ENCODE measurements at places on chromosomes 1 and 21.

GRCh38 chr1:3899754-3900149 lies 320 bp downstream of the C1orf174 start:
- DNase-seq, result no peak

GRCh38 chr1:94731891-94732290 lies 88.3 kb upstream of the SLC44A3 start:
- DNase-seq, result no peak

GRCh38 chr1:43912607-43913006 lies 21.0 kb upstream of the ARTN start:
- peak; percentile 49 for DNase-seq

DNA sequence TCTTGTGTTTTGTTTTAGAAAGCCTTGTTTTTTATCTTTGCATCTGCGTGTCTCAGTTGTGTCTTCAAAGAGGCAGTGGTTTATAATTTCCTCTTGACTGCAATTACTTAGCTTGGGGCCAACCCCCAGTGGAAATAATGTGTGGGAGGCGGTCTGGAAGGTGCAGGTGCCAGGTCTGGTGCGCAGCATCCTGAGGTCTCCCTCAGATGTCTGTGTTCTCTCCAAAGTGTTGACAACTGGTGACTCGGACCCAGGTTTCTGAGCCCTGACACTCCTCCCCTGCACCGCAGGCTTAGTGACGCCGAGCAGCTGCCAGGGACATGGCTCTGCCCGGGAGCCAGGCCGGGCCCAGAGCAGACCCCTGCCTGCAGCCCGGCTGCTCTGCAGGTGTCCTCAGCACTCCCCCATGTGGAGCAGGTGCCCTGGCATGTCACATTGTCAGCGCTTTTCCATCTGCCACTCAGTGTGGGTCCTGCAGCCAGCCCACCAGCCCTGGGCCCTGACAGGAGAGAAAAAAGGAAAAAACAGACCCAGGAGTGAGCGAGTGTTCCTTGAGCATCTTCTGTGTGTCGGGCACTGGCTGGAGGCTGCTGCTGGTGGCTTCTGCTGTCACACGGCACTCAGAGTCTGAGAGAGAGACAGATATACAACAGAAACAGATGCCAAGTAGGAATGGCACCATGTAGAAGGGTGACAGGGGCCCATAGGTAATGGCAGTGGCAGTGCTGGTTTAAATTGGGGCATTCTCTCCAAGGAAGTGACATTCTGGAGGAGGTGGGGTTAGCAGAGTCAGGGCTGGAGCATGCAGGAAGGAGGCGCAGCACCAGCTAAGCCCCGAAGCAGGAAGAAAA lies 24.8 kb upstream of the SELENON start:
- no peak for DNase-seq

GRCh38 chr1:164602480-164603093 lies 43.6 kb downstream of the PBX1 start:
- DNase-seq, result no peak

DNA sequence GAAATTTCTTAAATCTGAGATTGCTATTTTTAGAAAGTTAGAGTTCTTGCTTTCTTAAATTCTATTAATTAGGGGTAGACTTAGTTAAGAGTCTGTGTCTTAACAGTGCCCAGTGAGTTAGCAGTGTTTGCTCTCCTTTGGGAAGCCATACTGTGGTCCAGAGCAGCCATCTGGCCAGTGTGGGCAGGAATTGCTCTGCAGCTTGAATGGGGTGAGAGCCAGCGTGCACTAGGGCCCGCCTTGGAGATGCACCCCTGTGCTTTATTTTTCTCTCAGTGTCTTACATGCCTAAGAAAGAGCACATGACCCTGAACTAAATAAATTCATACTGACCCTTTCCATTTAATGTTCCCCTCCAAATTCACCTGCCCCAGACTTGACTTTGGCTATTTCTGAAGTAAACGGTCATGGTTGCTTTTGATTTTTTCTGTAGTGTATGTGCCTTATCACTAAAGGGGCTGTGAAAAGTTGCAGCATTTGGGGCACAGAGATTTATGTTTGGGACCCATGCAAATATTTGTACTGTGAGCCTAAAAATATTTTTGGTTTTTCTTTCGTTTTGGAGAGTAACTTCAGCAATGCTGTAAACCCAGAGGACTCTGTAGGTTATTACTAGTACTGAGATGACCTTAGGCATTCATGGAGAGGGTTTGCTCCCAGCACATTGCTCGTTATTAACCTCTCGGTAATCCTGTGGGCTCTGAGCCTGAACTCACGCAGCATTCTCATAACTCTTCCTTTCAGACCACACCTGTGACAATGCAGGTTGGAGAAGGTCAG lies 21.3 kb upstream of the KCNQ4 start:
- DNase-seq, result no peak

- no peak for DNase-seq
These were observed 14.3 kb downstream of the IFI44 start for GRCh38 chr1:78663923-78664322.

GRCh38 chr21:34182436-34182835 lies 109.1 kb downstream of the MRPS6 start:
- DNase-seq, result no peak

- DNase-seq, result no peak
These were observed 306.2 kb downstream of the PTPRU start for GRCh38 chr1:29542548-29542947.

- peak; percentile 87 for DNase-seq
These were observed 75.1 kb downstream of the DTL start for GRCh38 chr1:212110617-212111016.

- DNase-seq, result no peak
These were observed 12.0 kb upstream of the ETV3L start for GRCh38 chr1:157111396-157112165.

DNA sequence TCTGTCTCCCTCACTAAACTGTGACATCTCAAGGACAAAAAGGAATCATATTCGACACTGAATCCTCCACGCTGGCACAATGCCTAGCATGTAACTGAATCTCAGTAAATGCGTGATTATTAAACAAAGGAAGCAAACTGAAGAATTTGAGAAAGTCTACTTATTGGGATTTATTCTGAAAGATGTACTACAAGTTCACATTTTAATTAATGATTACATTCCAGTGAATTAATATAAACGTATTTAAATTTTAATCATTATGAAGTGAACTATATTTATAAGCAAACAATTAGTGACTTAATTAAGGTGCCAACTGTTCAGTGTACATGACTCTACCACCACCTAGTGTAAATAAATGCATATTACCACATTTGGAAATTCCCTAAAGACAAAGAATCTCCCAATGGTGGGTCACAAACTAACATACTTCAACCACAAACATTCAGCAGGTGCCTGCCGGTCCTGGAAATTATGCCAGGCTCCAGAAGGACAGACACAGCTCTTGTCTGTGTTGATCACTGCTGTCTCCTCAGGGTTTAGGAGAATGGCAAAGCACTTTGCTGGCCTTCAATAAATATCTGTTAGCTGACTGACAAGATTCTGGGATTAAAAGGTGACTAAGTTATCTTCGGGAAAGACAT lies 56.3 kb downstream of the SMYD3 start:
- peak; percentile 53 for DNase-seq

- DNase-seq, result peak; percentile 73
These were observed 52.9 kb downstream of the FOXJ3 start for GRCh38 chr1:42282024-42282579.

DNA sequence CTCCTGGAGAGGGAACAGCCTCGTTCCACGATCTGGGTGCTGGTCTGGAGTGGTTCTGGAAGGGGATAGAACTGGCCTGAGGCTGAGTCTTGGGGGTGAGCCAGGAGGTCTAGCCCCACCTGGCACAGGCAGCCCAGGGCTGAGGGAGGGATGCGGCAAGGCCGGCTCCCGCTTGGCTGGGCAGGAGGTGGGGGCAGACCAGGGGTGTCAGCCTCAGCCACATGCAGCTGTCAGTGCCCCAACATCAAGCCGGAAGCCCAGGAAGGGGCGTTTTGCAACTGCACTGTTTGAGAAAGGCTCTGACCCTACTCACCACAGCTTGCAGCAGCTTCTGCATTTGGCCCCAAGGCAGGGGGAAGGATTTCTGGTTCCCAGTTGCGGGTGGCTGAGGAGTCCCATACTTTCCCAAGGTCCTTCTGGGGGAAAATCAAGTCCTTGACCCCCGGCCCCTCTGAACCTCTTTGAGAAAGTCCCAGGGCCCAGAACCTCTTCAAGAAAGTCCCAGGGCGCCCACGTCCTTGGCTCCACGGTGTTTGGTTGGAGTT lies 2.0 kb downstream of the EFHD2 start:
- DNase-seq, result no peak

DNA sequence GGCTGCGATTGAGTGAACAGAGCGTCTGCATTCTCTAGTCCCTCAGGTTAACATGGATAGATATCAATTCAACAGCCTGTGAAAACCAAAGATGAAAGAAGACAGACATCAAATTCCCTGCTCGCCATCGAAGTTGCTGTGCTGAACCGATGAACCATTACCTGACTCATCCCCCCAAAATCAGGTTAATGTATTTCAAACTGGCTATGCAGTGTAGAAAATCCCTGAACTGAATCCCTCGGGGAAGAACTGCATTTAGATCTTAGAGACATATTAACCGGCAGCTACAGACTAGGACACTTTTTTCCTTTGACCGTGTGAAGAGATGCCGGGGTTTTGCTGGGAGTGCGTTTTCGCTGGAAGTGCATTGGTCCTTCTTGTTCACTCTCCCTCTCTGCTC lies 213.2 kb upstream of the KIAA0040 start:
- no peak for DNase-seq

DNA sequence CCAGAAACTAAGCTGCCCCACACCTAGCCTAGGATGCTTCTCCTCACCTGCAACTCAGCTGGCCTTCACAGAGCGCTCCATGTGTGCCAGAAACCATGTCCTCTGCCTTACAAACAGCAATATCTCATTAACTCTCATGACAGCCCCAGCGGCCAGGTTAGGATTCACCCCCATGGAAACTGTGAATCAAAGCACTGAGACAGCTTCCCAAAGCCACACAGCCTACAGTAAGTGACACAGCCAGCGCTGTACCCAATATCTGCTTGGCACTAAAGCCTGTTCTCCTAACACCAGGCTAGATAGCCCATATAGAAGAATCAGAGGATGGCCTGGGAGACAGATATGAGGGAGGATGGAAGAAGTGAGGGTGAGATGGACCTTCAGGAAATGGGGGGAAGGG lies 13.5 kb downstream of the KCNN3 start:
- DNase-seq, result no peak

DNA sequence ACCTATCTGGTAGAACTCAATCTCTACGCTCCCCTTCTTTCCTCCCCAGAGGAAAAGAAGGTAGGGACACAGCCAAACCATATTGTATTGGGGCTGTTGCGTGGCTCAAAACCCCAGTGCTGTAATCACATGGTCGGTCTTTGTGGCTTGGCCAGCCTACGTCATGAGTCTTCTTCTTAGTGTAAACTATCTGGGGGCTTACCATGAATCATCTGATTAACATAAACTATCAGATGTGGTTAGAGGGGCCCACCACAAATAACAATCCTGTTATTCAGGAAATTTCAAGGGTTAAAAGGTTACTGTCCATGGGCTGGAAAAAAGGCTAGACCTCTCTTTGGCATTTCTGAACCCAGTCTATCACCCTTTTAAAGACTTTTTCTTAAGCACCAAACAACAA lies 49.5 kb upstream of the GPR52 start:
- DNase-seq, result no peak

DNA sequence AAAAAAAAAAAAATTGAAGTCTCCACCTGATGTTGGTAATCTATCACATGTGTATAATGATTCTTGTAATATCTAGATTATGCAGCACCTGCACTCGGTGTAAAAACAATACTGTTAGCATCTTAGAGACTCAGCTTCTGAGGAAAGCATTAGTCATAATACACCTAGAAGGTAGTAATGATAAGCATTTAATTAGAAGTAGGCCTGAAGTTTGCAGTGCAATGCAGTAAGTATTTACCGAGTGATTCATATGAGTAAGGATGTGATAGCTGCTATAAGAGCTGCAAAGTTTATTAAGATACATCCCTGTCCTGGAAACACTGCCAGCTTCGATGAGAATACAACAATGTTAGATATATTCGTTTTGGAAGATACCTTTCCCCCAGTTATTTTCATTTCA lies 196.4 kb downstream of the GREM2 start:
- DNase-seq, result no peak

GRCh38 chr1:6224718-6225117 lies 11.0 kb downstream of the ICMT start:
- DNase-seq, result no peak

DNA sequence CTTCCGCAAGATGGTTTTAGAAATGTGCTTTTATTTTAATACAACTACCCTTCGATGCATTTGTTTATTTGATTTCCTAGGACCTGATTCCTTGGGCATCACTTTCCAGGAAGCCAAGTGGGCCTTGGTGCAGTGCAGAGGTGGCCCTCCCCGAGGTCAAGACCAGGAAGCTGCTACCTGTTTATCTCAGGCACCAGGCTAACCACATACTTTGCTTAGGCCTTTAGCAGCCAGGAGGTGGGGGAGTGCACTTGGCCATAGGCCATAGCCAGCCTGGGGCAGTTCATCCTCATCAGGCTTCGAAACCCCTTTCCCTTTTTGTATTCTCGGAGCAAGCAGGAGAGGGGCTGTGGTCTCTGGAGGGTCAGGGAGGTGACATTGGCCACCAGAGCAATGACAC lies 45.4 kb downstream of the SMYD2 start:
- no peak for DNase-seq

GRCh38 chr1:163875200-163875926 lies 553.6 kb downstream of the NUF2 start:
- peak; percentile 95 for DNase-seq

DNA sequence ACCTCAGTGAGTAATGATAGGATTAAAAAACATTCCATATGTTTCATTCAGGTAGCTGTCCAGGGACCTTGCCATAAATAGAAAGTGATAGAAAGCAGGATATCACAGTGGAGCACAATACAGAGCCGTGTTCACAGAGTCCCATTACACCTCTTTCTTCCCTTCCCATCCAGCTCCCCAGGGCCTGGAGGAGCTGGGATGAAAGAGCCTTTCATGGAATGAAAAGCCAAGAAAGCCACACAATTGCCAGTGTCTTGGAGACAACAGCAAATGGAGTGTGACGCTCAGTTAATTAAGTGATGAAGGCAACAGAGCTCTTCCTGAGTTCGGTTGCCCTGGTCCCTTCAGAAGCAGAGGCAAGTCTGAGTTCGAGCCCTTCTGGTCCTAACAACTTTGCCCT lies 387.3 kb upstream of the PLXNA2 start:
- DNase-seq, result no peak

DNA sequence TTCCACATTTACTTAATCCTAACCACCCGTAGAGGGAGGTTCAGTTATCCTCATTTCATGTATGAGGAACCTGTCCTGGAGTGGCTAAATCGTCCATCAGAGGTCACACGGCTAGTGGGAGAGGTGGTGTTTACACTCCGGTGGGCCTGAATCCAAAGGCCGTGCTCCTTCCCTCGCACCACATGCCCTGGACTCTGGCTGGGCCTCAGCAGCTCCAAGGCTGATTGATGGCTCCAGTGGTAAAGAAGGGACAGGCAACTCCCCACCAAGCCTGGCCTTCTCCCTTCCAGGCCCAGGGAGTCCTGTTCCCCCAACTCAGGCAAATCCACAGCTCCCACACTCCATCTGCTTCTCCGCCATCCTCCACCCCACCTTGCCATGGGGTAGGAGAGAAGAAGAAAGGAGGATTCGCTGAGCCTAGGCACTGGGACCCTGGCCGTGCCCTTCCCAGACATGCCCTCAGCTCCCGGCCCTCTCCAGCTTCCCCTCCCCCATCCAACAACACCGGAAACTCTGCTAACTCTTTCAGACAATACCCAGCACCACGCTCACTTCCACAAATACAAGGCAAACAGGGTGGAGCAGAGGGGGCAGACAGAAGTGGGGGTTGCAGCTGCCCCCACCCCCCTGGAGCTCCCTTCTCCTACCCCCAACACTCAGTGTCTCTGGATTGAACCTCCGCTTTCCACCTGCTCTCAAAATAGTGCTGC lies 10.9 kb downstream of the ARHGEF2 start:
- DNase-seq, result peak; percentile 28

Measured in cardiac fibroblast (primary cell).